Activated T-helper 1 cell treated with anti-CD3 and anti-CD28 coated beads, Interleukin-12 subunit alpha, Interleukin-12 subunit beta, Interleukin-2, Interleukin-4 antibody, amounts not matched to agents 30 ng/mL and 10 ng/mL and 1 ng/mL, durations not matched to agents 14 hours and 24 hours and 36 hours (primary cell): ENCODE measurements at places on chromosomes 16 and 17.
A peak's percentile ranks its signal among the peaks of the same experiment; 100 is the strongest.

DNA sequence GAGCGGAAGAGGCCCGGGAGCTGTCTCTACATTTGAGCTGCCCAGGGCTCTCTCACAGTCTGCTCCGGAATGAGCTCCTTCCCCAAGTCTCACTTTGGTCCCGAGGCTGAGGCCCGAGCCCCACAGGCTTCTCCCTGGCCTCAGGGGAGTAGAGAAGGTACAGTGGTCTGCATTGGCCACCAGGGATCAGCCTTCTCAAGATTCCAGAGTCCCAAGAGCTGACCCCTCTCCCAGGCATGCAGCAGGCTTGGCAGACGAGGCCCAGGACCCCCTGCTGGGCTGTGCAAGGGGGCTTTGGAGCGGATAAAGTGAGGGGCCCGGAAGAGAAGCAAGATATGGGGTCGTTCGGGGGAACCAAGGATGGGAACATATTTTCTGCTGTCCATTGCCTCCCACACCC, 3.1 kb downstream of the PRSS27 start:
- DNase-seq: no peak

GRCh38 chr16:2712546-2712945, 7.5 kb downstream of the PRSS27 start:
- DNase-seq: no peak

- no peak for DNase-seq
Measured at GRCh38 chr16:590815-591200, 942 bp downstream of the RAB40C start.

GRCh38 chr17:4937553-4937952, 2.3 kb downstream of the SLC25A11 start:
- DNase-seq: no peak

DNA sequence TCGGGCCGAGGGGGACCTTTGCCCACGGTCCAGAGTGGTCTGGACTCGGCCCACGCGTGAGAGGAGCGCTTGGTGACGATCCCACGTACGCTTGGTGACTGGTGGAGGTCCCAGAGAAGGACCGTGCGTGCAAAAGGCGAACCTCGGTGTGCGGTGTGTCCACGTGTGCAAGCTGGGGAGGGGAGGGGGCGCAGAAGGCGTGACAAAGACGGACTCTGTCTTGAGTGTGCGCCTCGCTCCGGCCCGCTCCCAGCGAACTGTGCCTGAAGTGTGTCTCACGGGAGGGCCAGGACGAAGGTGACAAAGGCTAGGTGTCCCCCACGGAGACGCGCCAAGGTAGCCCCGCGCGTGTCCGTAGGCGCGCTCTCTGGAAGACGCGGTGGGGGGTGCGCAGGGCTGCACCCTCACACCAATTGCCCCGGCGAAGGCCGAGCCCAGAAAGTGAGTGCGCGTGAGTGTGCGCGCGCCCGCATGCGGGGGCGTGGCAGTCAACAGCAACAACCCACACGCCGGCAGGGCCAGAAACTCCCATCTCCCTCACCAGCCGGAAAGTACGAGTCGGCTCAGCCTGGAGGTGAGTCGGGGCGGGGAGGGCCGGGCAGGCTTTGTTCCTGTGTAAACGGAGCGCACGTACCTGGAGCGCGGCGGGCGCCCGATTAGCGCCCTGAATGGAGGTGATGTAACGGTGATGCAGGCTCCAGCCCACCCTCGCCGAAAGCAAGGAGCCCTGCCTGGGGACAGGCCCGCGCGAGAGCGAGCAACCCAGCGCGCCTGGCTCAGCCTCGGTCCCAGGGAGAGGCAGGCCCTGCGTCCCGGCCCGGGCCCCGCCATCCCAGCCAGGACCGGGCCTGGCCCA, at the start of gene GPRC5C:
Gene GPRC5C (plus strand): TSS at position 521 of the 856 bp plus-strand sequence. CDS start 7,689 bp downstream, outside the sequence.
- DNase-seq: peak; percentile 35

DNA sequence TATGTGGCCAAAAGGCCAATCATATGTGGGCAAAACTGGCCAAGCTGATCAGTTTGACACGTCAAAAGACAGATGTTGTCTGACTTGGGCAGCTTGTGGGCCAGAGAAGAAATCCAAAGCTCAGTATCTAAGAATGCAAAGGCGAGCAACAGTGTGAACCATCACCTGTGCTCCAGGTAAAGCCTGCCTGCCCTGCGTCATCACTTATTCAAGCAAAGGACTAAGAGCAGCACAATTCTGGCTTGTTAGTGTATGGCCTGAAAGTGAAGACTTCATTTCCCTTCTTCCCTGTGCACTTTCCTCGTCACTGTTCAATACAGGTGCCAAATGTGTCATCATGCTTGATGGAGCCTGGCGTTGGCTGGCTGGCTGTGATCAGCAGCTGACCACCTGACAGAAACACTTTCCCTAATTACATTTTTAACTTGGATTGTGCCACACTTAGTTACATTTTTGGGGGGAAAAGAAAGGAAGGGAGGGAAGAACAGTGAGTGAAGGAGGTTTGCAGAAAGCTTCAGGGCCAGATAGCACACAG, 4.7 kb downstream of the FAM20A start:
- DNase-seq: no peak

- DNase-seq: no peak
Measured at GRCh38 chr17:12867726-12868125, 78.4 kb downstream of the ARHGAP44 start.

- no peak for DNase-seq
Measured at GRCh38 chr17:10151667-10152496, 46.5 kb downstream of the GAS7 start.

- DNase-seq: no peak
Measured at GRCh38 chr16:24203675-24204074, 52.5 kb upstream of the CACNG3 start.

DNA sequence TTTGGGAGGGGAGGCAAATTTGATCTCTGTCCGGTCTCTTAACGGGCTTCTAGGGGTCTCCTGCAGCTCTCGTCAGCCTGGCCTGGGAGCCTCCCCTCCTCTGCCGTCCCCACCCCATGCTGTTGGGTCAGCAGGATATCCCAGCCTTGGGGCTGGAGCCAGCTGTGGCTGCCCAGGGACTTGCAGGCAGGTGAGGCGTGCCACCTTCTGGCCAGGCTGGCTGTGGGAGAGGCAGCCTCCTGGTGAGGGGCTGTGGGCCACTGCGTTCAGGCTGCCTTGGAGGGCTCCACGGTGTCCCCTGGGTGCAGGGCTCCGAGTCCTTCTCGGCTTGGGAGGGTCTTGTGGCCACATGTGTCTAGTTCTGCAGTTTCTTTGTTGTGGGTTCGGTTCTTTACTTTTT, 34.6 kb downstream of the TBCD start:
- DNase-seq: no peak

DNA sequence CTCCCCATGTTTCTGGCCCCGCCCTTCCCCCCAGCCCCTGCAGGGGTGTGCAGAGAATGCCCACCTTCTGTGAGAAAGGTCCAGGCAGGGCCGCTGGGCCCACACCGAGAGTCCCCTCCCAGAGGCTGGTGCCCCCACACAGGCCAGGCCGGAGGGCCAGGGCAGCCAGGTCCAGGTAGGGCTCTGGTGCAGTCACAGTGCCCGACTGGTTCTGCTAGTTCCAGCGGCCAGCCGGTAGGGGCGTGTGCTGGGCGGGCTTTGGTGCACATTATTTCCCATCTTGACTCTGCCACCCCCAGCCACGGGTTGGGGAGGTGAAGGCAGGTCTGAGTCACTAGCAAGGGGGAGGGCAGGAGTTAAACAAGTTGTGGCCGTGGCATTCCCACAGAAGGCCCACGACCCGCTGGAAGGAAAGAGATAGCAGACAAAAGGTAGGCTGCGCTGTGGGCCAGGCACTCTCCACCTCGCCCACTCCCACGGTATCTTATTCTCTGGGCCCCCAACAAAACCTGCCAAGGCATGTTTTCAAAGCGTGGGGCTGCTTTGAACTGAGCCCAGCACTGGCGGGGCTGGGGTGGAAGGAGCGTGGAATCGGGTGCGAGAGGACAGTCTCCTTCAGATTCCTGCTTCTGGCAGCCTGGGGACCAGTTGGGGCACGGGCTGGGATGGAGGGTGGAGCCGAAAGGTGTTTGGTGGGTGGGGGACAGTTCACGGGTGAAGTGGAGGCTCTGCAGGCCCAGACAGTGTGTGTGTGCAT, 1.9 kb downstream of the EPN3 start:
- DNase-seq: no peak

DNA sequence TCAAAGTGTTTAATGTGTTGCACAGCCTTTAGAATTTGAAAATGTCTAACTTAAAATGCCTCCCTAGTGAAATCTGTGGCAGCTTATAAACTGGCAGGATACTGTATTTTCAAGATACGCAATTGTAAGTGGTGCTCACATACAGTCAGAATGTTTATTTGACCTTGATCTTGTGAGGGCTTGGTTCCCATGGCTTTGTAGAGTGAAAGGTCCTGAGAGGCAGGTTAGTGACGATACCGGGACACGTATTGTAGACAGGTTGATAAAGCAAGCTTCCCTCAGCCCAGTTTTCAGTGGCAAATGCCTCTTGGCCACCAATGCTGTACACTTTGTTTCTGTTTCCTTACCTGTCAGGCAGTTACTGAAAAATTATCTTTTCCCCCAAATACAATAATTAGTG, 426.6 kb downstream of the MAF start:
- DNase-seq: no peak

DNA sequence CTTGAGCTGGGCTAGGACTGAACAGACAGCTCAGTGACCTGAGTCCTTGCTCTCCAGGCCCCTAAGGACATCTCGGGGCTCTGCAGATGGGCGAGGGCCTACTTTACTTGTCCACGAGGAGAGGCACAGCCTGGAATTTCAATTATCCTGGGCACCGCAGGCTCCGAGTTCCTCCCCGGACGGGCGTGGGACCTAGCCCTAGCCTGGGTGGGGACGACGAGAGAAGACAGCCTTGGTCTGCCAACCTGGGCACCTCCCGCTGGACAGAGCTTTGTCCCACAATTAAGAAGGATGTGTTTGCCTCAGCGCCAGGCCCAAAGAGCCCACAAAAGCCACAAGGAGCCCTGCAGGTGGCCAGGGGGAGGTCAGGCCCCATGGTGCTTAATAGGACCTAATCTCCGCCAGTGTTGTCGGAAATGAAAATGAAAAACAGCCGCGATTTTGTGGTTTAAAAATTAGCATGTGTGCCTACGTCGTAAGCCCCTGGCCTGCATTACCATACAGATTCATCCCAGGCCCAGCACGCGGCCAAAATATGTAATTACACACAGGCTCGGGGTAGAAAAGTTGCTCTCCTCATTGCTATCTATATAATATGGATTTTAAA, 51.4 kb upstream of the LHX1 start:
- DNase-seq: no peak

DNA sequence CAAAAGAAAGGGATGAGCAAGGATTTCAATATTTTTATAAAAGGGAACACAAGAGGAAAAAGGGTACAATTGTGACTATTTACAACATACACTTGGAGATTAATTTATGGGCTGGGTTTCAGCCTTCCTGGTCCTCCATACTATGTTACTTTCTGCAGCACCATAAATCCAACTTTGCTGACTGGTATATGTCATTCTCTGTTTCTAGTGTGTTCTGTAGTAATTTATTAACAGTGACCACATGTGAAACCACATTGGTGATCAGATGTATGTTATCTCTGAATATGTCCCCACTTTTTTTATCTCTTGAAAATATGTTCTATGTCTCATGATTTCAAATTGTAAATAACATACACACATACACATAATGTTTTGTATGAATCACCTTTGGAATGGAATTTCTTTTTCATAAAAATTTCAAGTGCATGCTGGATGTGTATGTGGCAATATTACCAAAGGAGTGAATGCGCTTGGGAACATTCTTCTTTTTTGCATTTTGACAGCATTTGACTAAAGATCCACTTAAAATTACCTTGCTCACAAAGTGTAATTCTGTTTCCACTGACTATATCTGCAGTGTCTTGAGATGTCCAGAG, 2.9 kb upstream of the LYRM9 start:
- DNase-seq: no peak

DNA sequence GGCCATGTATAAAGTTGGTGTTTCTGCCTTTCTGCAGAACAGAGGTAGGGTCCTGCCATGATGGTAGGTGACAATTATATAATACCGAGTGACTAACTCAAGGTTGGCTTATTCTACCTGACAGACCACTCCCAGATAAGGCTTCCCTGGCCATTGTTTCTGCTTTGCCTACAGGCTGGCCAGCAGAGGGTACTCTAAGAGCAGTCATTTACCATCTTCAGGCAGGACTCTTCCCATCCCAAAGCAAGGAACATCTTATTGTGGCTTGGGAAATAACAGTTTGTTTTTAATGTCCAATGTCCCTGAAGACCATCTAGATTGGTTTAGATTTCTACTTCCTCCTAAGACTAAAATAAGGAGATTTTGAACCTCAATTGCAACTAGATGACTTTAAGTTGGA, 74.1 kb downstream of the SNX11 start:
- no peak for DNase-seq

- no peak for DNase-seq
Measured at GRCh38 chr16:56669005-56669839, at the start of gene MT1H. Gene MT1H (plus strand): TSS chr16:56669814. CDS start chr16:56669885, 71 bp downstream.

DNA sequence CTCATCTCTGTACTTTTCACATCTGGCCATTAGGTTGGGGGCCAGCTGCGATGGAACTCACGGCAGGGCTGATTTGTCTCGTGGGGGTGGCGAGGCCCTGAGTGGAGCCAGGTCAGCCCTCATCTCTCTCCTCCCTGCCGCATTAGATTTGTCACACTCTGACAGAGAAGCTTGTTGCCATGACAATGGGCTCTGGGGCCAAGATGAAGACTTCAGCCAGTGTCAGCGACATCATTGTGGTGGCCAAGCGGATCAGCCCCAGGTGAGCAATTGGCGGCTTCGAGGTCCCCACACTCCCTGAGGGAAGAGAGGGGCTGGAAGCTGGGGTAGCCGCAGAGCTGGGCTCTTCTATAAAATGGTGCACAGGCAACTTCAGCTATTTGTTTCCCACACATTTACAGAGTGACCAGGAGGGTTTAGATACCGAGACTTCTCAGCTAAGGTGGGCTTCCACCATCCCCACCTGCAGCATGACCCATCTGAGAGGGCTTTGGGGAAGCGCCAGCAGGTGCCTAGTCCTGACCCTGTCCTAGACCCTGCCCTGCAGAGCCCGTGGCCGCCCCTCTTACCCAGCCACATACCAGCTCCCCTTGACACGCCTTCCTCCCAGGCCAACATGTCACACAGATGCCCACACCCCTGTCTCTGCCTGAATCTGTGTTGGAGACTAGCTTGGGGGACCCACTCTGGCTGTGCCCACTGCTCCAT, 8.4 kb downstream of the TMEM98 start:
- no peak for DNase-seq

DNA sequence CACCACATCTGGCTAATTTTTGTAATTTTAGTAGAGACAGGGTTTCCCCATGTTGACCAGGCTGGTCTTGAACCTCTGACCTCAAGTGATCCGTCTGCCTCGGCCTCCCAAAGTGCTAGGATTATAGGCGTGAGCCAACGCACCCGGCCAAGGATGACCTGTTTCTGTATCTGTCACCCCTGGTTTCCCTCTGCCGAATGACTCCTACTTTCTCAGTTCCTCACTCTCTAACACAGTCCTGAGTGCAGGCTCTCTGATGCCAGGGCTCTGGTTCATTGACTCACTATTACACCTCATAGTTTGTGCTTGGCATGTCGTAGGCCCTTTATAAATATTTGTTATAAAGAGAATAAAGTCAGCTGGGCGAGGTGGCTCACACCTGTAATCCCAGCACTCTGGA, 10.7 kb upstream of the PRPF8 start:
- DNase-seq: no peak

GRCh38 chr17:7290685-7291084, 3.8 kb downstream of the YBX2 start:
- no peak for DNase-seq

GRCh38 chr16:60731329-60732050, 1304.7 kb downstream of the CDH8 start:
- DNase-seq: no peak
